ENCODE measurements at places on chromosomes 12 and 14.

GRCh38 chr14:100723135-100723829 is 3.4 kb upstream of the DLK1 start:
- no peak for DNase-seq

DNA sequence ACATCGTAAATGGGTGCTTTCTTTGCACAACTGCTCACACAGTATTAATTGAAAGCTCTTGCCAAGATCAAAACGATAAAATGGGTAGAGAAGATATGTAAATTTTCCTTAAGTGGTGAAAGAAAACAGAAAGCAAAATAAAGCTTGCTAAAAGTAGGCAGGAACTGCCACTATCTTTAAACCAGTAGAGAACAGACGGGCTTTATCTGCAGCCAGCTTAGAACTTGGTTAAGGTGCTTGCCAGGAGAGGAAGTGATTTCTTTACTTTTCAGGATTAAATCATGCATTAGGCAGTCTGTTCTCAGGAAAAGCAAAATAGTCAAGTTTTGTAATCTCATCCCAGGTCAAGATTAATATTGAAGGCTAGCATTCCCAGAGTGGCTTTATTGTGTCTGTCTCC is 56.9 kb upstream of the CCDC175 start:
- DNase-seq: no peak

- no peak for DNase-seq
Measured at GRCh38 chr12:42426746-42427145, 100.8 kb downstream of the PPHLN1 start.

- DNase-seq: no peak
Measured at GRCh38 chr12:122028165-122028904, 6.7 kb downstream of the BCL7A start.

DNA sequence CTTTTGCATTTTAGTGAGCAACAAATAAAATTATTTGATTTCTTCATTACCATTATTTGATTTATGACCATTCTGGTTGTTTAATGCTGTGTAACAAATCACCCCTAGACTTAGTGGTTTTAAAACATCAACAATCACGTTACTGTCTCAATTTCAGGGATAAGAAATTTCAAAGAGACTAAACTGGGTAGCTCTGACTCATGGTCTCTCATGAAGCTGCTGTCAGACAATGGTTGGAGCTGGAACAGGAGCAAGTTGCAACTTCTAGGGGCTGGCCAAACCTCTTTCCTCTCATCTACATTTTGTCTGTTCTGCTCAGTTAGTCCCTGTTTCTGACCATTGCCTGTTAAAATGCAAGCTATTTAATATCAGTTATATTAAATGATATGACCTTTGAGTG is 517.0 kb downstream of the KCNH5 start:
- DNase-seq: no peak

GRCh38 chr14:55416866-55417265 is 5.2 kb upstream of the ATG14 start:
- no peak for DNase-seq

GRCh38 chr12:50599366-50600095 is 94.7 kb downstream of the DIP2B start:
- DNase-seq: no peak

Measured in CD4-positive, alpha-beta T cell treated with Interferon alpha-2 for 1 hour (primary cell).